ENCODE measurements at places on chromosomes 1 and 21. TPM values are rescaled to one million over a fixed set of nuclear protein-coding genes. Genes with fewer than 3 reads are reported as not detected.

DNA sequence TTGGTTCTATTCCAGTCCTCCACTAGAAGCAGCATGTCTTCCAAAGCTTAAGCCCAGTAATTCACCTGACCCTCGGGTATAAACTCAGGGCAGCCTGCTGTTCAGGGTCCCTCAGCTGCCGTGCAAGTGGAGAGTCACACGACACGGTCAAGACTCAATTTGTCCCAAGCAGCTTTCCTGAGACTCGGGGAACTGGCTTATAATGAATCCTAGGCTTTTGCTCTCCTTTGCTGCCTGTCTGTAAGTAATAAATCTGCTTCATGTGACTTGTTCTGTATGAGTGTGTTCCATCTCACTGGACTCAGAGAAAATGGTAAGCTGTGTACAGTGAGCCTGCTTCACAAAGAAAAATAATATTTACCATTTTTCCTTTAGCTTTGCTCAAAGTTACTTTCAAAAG is 119.8 kb downstream of the CYYR1 start:
- no peak for DNase-seq

DNA sequence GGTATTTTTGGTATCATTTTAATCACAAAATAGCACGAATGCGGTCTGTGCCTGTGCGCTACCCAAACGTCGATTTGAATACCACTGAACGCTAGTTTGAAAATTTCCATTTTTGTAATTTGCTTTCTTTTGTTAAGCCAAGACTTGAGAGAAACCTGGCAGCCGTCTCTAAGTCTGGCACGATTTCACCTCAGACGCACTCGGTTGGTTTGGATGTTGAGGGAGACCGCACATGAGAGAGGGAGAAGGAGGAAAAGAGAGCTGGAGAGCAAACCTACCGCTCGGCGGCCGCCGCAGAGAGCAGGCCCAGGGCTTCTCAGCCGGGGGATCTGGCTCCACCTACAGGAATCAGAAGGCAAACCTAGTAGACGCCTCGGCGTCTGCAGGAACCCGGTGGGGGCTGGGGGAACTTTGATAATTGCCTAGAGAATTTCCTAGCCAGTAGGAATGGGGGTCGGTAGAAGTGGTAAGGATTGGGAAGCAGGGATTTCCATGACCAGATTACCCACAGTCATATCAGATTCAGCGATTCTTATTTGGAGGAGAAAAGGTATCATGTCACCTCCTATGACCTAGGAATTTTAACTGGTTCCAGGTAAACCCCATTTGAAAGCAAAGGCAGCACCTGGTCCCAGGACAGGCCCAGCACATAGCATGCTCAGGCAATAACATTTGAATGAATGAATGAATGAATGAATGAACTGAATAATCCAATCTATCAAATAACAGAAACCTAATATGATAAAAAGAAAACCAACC is 83.2 kb downstream of the TM2D1 start:
- DNase-seq = peak; percentile 73

DNA sequence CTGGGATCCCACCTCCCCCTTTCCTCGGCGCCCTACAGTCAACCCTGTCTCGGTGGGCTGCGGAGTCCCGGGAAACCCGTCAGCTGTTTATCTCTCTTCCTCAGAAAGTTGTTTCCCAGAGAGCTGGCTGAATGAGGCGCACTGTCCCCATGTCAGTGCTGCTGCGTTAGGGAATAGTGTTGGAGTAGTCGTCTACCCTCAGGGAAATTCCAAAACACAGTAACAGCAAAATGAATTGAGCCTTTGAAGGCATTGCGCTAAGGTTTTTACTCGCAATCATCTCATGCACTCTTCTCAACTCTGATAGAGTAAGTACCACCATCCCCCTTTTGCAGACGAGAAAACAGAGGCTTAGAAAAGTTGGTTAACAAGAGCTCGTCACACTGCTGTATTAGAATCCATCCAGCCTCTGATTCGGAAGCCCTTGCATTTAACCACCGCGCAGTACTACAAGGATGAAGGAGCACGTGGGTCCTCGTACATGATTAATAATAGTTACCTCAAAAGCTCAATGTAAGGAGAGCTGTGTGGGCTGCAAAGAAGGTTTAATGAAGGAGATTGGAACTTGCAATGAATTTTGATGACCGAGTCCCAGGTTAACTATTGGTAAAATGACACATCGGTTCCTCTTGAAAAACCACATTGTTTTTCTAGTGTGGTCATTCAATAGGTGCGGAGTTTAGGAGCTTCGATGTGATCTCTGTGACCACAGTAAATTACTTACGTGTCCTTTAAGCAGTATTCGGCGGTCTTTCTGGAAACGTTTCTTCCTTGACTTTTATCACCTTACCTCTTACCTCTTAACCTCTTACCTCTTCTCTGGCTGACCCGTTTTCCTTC is 788 bp upstream of the EDEM3 start:
- peak; percentile 45 for DNase-seq

GRCh38 chr1:54413732-54414131 is 7.5 kb upstream of the SSBP3 start:
- DNase-seq = no peak

GRCh38 chr1:170634293-170634692 is 29.6 kb upstream of the PRRX1 start:
- no peak for DNase-seq

DNA sequence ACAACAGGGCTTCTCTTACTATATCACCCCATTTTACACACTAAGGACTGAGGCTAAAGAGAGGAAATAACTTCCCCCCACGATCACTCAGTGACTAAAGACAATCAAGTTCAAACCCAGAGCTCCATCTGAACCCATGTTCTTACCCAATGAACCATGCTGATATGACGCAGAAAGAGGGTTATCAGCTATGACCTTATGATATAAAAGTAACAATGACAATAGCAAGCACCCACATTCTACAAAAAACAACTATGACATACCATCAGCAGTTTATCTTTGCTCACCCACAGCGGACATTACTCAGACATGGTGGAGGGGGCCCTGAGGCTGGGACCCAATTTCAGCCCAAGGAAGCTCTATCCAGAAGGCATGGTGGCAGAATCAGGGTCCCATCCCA is 75.7 kb downstream of the PTPN14 start:
- no peak for DNase-seq

DNA sequence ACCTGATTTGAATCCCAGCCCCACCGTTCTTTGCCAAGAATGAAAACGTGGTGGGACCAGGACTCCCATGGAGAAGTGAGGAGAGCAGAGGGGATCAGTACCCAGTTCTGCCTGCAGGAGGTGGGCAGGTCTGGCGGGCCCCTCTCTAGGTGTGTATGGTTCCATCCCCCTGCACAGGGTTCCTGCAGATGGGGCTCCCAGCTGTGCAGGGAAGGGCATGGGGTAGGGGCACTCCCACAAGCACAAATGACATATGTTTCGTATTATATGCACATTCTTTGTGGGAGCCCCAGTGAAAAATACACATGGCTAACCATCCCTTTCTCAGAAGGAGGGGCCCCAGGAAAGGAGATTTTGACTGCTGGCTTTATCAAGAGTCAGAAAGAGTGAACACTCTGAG is 144.6 kb downstream of the PLPP3 start:
- DNase-seq = no peak

GRCh38 chr1:11648039-11648438 is 6.2 kb downstream of the FBXO2 start:
- no peak for DNase-seq

- no peak for DNase-seq
Measured at GRCh38 chr1:174744886-174745285, 254.9 kb upstream of the CACYBP start.

- DNase-seq = peak; percentile 58
Measured at GRCh38 chr1:110011527-110012041, 22.8 kb upstream of the STRIP1 start.

DNA sequence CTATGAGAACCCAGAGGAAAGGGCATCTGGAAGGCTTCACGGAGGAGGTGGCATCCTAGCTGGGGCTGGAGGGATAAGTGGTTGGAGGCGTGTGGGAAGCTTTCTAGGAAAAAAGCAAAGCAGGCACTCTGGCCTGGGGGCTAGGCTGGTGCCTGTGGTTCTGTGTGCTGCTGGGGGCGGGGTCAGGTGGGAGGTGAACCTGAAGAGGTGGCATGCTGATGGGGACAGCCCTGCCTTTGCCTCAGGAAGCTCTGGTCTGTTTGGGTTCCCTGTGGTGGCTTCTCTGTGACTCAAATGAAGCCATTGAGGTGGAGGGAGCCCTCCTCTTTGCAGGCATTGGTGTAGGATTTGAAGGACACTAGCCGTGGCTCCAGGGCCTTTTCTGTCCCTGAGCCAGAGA is 221.6 kb upstream of the POU3F1 start:
- no peak for DNase-seq

- DNase-seq = no peak
Measured at GRCh38 chr1:34976384-34977209, 8.6 kb downstream of the TMEM35B start.

DNA sequence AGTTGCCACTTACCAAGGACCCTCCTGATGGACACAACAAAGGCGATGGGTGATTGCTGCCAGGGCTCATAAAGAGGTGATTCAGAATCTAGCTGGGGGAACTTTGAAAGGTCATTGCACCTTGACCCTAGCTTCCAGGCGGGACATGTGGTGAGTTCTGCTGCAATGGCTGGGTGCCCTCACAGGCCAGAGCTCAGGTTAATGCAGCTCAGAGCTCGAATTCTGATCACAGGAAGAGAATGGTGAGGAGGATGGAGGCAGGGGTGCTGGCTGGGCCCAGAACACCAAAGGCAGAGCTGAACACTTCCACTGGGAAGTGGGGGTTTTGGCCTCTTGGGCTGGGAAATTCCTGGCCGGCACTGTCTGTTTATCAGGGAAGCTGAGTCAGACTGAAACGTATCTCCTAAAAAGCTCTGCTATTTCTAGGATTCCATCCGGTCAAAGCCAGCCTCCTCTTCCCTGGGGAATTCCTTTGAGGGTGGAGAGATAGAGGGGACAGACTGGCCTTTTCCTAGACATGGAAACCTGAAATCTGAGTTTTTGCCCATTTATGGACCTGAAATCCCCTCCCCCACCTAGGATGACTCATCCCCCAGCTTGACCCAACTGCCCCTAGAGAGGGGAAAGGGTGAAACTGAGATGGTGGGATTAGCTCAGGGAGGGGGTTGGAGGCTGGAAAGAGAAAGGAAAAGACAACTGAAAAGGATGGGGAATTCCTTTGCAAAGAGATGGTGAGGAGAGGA is 27.2 kb downstream of the NUAK2 start:
- DNase-seq = no peak

- DNase-seq = no peak
Measured at GRCh38 chr1:177228693-177229065, 57.9 kb downstream of the BRINP2 start.

GRCh38 chr1:28087614-28088167 is 719 bp downstream of the EYA3 start:
- peak; percentile 60 for DNase-seq

DNA sequence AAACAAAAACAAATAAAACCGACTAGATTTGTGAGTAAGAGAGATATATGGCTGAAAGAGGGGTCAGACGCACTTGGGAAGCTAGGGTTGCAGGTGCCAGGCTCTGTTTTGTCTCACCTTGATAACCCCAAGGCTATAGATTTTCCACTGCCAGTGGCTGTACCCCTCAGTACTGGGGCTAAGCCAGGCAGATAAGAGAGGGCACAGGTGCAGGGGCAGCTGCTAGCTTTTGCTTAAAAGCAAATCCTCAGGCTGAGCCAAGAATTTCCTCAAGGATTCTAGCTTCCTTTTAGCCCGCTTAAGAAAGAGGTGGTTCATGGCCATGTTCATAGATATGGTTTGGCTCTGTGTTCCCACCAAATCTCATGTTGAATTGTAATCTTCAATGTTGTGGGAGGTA is 57.9 kb downstream of the OVGP1 start:
- no peak for DNase-seq

GRCh38 chr1:5955479-5955977 is 36.7 kb downstream of the NPHP4 start:
- no peak for DNase-seq

DNA sequence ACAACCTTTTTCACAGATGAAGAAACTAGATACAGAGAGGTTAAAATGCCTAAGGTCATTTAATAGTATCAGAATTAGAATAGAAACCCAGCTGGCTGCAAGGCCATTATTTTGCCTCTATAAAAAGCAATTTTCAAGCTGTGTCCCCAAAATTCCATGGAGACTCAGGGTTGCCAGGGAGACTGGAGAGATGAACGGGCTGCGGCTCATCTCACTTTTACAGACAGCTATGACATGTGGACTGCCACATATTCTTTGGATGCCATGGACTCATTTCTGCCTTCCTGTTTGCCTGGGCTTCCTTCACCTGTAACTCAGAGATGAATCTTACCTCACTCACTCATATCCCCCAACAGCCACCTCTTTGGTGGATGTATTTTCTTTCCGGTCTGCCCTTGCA is 17.0 kb downstream of the TOR1AIP2 start:
- no peak for DNase-seq

- DNase-seq = no peak
Measured at GRCh38 chr1:192767798-192768197, 41.0 kb upstream of the RGS2 start.

DNA sequence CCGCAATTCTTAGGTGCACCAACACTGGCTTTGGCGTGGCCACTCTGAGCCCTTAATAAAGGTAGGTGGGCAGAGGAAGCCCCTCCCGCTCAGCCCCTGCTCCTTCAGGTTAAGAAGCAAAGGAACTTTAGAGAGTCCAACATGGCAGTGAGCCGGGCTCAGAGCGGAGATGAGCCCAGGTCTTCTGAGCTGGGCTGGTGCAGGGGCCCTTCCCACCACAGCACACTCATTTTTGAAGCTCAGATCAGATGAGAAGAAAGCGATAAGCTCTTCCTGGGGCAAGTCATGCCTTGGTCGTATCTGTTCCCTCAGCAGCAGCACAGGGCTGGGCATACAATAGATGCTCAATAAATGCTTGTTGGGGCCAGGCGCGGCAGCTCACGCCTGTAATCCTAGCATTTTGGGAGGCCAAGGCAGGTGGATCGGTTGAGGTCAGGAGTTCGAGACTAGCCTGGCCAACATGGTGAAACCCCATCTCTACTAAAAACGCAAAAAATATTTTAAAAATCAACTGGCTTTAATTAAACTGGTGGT is 51.1 kb upstream of the TARDBP start:
- DNase-seq = no peak

DNA sequence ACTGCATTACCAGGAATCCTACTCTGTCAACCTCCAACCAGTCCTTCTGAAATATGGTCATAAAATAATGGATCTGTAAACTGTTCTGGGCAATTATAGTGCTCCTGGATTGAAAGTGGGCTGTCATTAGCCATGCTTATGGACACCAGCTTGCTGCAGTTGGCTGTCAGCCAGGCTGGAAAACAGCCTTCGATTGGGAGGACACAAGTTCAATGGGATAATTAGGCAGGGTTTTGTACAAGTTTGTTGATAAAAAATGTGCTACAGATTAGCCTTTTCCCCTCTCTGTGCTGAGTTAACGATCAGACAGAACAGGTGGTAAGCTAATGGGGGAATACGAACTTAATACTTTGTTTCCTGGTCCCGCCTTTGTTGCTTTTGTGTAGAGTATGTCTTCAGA is 413.9 kb downstream of the DUSP10 start:
- no peak for DNase-seq

- DNase-seq = no peak
Measured at GRCh38 chr1:98330224-98330623, 331.3 kb upstream of the SNX7 start.

Gene KPRP
- not detected for total RNA-seq

Gene UTS2
- total RNA-seq = not detected

Gene NUF2
- total RNA-seq = 81.1 TPM

Gene OR6K6
- total RNA-seq = not detected

Gene IFNLR1
- total RNA-seq = 4.0 TPM

Gene TEDDM1
- not detected for total RNA-seq

Gene WNT9A
- not detected for total RNA-seq

Gene B4GALT2
- 20.2 TPM for total RNA-seq

Gene TNFAIP8L2
- total RNA-seq = 18.5 TPM

Gene CLCNKA
- total RNA-seq = not detected

Gene HUNK
- 0.24 TPM for total RNA-seq

Gene TSSK3
- total RNA-seq = not detected

Gene SLAMF1
- total RNA-seq = 48.5 TPM

Gene WNT2B
- not detected for total RNA-seq
